ENCODE measurements at places on chromosomes 7 and 10. TPM values are rescaled to one million over a fixed set of nuclear protein-coding genes. Genes with fewer than 3 reads are reported as not detected.

Gene JMJD1C
- total RNA-seq = 68.2 TPM

DNA sequence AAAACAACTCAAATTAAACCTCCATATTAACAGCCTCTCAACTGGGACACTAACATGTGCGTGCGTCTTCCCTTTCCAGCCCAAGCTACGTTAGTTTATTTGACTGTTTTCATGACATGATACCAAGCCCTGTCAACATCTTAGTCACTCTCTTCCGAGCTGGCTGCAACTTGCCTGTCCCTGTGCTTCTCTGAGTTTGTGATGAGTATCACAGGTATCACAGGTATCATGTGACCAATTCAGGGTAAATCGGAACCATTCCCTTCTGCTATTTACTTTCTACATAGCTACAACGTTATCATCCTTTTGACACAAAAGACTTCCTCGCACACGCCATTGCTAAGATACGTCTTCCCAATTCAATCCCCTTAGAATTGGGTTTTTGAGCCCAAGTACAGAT, 70.2 kb downstream of the CAV1 start:
- H3K36me3 ChIP-seq = no peaks in the 10 kb centered on the region
- no peak for DNase-seq

Gene PARG
- 42.4 TPM for total RNA-seq

GRCh38 chr10:48464121-48464870, 140.6 kb downstream of the ARHGAP22 start:
- no peak overlapping the region for H3K4me3 ChIP-seq
- no peak overlapping the region for H3K27ac ChIP-seq
- no peaks in the 10 kb centered on the region for H3K4me1 ChIP-seq
- peaks cover 16% of the 10 kb centered on the region for H3K27me3 ChIP-seq
- H3K36me3 ChIP-seq = no peaks in the 10 kb centered on the region
- DNase-seq = no peak

DNA sequence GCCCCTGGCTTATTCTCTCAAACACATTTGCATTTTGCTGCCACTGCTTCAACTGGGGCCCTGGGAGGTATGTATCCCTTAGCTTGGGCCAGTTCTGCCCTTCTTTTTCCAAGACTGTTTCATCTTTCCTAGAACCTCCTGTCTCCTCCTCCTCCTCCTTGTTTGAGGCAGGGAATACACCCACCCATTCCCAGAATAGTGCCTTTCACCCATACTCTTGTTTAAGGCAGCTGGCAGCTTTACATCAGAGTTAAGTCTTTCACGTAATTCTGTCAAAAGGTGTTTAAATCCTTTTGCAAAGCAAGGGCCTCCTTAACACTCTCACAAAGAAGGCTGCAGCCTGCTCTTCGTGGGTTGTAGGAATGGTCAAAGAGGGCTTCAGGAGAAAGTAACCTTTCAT, 150.9 kb upstream of the AGK start:
- no peak overlapping the region for H3K27ac ChIP-seq
- no peaks in the 10 kb centered on the region for H3K27me3 ChIP-seq
- no peaks in the 10 kb centered on the region for H3K36me3 ChIP-seq
- no peak for DNase-seq
- H3K4me3 ChIP-seq = no peak overlapping the region
- no peaks in the 10 kb centered on the region for H3K4me1 ChIP-seq

Gene SPDYE5
- total RNA-seq = not detected

GRCh38 chr10:99345350-99345749, 16.2 kb downstream of the CNNM1 start:
- no peak overlapping the region for H3K27ac ChIP-seq
- no peaks in the 10 kb centered on the region for H3K36me3 ChIP-seq
- H3K27me3 ChIP-seq = peaks cover 16% of the 10 kb centered on the region
- no peak overlapping the region for H3K4me3 ChIP-seq

- no peaks in the 10 kb centered on the region for H3K4me1 ChIP-seq
- DNase-seq = peak; percentile 39
- H3K36me3 ChIP-seq = peaks cover 27% of the 10 kb centered on the region
- peak overlapping the region; percentile 99 for H3K27ac ChIP-seq
- peak overlapping the region; percentile 98 for H3K4me3 ChIP-seq
- H3K27me3 ChIP-seq = no peaks in the 10 kb centered on the region
These were observed 1.0 kb downstream of the GNB2 start for GRCh38 chr7:100674411-100675104.

GRCh38 chr7:129865925-129866201, 86.9 kb downstream of the UBE2H start:
- DNase-seq = no peak
- peak overlapping the region; percentile 57 for H3K27ac ChIP-seq
- H3K27me3 ChIP-seq = no peaks in the 10 kb centered on the region
- H3K36me3 ChIP-seq = no peaks in the 10 kb centered on the region
- H3K4me3 ChIP-seq = no peak overlapping the region

GRCh38 chr7:130189343-130189742, 15.9 kb downstream of the TMEM209 start:
- no peak overlapping the region for H3K4me3 ChIP-seq
- no peaks in the 10 kb centered on the region for H3K4me1 ChIP-seq
- no peaks in the 10 kb centered on the region for H3K27me3 ChIP-seq
- peaks cover 33% of the 10 kb centered on the region for H3K36me3 ChIP-seq
- DNase-seq = no peak
- H3K27ac ChIP-seq = no peak overlapping the region

Gene PIP4K2A
- 19.8 TPM for total RNA-seq

Gene KMT2C
- total RNA-seq = 53.1 TPM

DNA sequence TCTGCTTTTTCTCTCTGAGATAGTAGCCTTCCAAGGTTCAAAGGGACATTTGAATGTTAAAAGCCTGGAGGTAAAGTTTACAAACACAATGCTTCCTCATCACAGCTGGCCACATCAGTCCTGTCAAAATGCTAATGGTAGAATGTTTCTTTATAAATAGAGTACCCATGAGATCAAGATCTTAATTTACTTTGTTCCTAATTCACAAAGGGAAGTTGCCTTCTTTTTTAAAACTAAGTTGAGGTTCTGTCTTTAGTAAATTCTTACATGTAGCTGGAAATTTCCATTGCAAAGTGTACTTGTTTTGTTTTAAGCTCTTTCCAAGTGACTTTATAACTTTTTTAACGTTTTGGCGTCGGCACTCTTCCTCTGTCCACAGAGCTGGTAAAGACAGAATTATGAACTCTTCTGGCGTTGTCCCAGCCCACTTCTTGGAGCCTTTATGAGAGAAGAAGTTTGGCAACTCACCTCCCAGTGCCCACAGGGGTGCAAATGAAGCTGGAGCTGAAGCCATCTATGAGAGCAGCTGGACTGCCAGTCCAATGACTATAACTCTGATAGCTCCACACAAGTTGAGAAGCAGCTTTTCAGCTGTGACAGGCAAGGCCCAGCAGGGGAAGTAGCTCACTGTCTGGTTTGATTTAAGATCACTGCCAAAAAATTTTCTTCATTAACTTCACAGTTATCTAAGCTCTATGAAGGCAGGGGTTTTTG, 23.3 kb downstream of the FZD1 start:
- no peak overlapping the region for H3K4me3 ChIP-seq
- no peaks in the 10 kb centered on the region for H3K36me3 ChIP-seq
- H3K27ac ChIP-seq = peak overlapping the region; percentile 58
- peak; percentile 80 for DNase-seq
- no peaks in the 10 kb centered on the region for H3K27me3 ChIP-seq

GRCh38 chr10:46094197-46094500, 48.1 kb upstream of the MSMB start:
- no peaks in the 10 kb centered on the region for H3K36me3 ChIP-seq
- H3K4me1 ChIP-seq = no peaks in the 10 kb centered on the region
- H3K27ac ChIP-seq = no peak overlapping the region
- H3K27me3 ChIP-seq = no peaks in the 10 kb centered on the region
- DNase-seq = no peak
- H3K4me3 ChIP-seq = no peak overlapping the region

- no peak overlapping the region for H3K27ac ChIP-seq
- H3K4me3 ChIP-seq = no peak overlapping the region
- no peaks in the 10 kb centered on the region for H3K36me3 ChIP-seq
- peaks cover 12% of the 10 kb centered on the region for H3K4me1 ChIP-seq
- no peaks in the 10 kb centered on the region for H3K27me3 ChIP-seq
These were observed 14.4 kb upstream of the RBM20 start for GRCh38 chr10:110629680-110630191.

- no peak for DNase-seq
- H3K27me3 ChIP-seq = no peaks in the 10 kb centered on the region
- no peaks in the 10 kb centered on the region for H3K36me3 ChIP-seq
- H3K4me1 ChIP-seq = peaks cover 17% of the 10 kb centered on the region
- H3K27ac ChIP-seq = no peak overlapping the region
- H3K4me3 ChIP-seq = no peak overlapping the region
These were observed 221.1 kb upstream of the TCF7L2 start for GRCh38 chr10:112728997-112729396.

DNA sequence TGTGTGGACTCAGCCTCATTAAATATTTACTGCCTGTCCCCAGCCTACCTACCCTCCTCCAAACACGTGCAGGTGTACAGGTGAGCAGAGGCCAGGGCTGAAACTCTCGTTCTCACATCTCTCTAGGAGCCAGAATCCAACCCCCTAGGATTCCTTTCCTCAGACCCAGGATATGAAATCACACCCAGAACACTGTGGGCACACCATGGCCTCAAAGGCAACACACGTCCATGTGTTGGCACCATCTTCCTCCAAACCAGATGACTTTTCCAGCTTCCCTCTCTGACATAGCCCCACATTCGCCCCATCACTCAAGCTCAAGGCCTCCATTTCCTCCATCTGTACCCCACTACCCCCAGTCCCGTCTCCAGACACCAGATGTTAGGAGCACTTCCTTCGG, 51.8 kb upstream of the DUSP5 start:
- H3K36me3 ChIP-seq = no peaks in the 10 kb centered on the region
- no peak overlapping the region for H3K4me3 ChIP-seq
- no peak overlapping the region for H3K27ac ChIP-seq
- peaks cover 10% of the 10 kb centered on the region for H3K4me1 ChIP-seq
- no peak for DNase-seq

DNA sequence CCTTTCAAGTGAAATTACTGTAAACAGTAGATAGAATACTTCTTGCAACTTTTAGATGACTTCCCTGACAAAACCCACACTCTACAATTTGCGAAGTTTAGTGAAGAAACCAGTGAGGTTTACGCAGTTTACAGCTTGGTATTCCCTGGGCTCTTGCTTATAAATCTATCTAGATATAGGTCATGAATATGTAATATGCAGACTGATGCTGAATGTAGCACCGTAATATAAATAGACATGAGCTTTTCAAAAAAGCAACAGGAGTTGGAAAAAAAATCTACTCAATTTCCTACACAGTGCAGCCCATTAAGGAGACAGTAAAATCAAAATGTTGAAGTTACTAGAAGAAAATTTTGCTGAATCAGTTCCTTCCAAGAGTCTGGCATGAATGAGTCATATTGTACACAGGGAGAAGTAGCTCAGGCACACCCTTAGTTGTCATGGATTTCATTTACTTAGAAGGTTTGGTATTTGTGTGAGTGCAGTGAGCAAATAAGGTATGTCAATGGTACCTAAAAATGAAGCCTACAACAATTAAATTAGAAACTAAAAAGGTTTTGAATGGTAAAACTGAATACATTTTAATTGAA, 67.7 kb upstream of the NEUROD6 start:
- peaks cover 48% of the 10 kb centered on the region for H3K4me1 ChIP-seq
- peak; percentile 86 for DNase-seq
- no peaks in the 10 kb centered on the region for H3K36me3 ChIP-seq
- peak overlapping the region; percentile 32 for H3K27ac ChIP-seq

Gene GNAT3
- not detected for total RNA-seq

- H3K27me3 ChIP-seq = no peaks in the 10 kb centered on the region
- H3K4me3 ChIP-seq = no peak overlapping the region
- no peaks in the 10 kb centered on the region for H3K36me3 ChIP-seq
- no peak for DNase-seq
- H3K27ac ChIP-seq = no peak overlapping the region
- H3K4me1 ChIP-seq = no peaks in the 10 kb centered on the region
These were observed 343.5 kb downstream of the LRMDA start for GRCh38 chr10:75774783-75775490.

GRCh38 chr10:62779487-62780248, 24.9 kb upstream of the ADO start:
- H3K27me3 ChIP-seq = no peaks in the 10 kb centered on the region
- no peaks in the 10 kb centered on the region for H3K36me3 ChIP-seq
- peaks cover 8% of the 10 kb centered on the region for H3K4me1 ChIP-seq
- no peak overlapping the region for H3K4me3 ChIP-seq

DNA sequence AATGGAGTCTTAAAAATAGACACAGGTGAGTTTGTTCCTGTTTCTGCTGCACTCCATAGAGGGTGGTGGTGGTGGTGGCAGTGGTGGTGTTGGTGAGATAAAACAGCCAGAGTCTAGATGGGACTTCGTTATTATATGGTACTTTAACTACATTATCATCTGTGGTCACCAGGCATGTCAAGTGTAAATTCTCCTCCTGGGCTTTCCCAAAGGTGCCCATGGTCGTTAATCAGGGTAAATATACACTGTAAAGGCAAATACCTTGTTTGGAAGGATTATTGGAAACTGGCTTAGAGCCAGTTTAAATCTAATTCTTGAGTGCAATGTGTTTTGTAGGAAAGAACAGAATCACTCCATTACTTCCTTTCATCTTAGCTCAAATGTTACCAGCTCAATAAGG, 21.5 kb upstream of the COMMD3 start:
- no peaks in the 10 kb centered on the region for H3K27me3 ChIP-seq
- no peak overlapping the region for H3K27ac ChIP-seq
- DNase-seq = no peak
- no peak overlapping the region for H3K4me3 ChIP-seq
- H3K36me3 ChIP-seq = no peaks in the 10 kb centered on the region
